NCI-H2029 (cell line): ENCODE measurements at places on chromosomes 4 and X.

DNA sequence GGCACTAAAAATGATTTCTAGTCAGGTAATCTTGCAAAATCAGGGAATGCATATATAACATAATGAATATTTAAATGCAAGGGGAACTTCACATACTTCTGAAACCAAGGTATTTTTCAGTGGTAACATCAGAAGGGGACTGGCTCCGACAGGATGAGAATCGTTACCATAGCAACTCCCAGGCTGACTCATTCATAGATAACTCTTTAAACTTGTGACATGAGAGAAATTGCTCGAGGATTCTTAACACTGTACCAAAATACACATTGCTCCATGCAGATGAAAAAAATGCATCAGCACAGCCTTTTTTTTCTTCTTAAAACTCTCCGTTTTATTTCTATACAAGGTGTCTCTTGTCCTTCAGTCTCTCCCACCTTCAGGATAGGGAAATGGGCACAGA lies 114.3 kb downstream of the GABRB1 start:
- no peak for DNase-seq

DNA sequence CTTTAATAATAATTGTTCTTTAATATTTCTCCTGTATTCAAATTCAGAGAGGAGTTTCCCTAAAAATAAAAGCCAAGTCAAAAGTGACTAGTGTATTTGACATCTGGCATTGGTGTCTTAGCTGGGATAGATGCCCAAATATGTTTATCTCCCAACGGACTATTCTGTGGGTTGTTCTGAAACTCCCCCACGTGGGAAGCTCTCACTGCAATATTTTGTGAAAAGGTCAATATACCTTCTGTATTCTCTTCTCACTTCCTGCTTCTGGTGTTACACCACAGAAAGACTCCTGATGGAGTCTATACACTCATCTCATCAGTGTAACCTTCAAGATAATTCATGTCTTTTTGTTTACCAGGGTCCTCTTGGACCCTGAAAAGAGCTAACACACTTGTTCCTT lies 2052.8 kb upstream of the TENM3 start:
- no peak for DNase-seq

- DNase-seq, result no peak
Measured at GRCh38 chrX:133530960-133531359, 115.7 kb upstream of the GPC4 start.

- no peak for DNase-seq
Measured at GRCh38 chr4:16658183-16658582, 240.3 kb downstream of the LDB2 start.

- no peak for DNase-seq
Measured at GRCh38 chrX:68897118-68897945, 68.5 kb downstream of the EFNB1 start.
